Hematopoietic multipotent progenitor cell (in vitro differentiated cells): ENCODE measurements at places on chromosomes 5 and 9. TPM values are rescaled to one million over a fixed set of nuclear protein-coding genes. Genes with fewer than 3 reads are reported as not detected.

PCDHB14 gene
- under 0.01 TPM for total RNA-seq

GRCh38 chr9:87278971-87279733 lies 218.5 kb upstream of the DAPK1 start:
- DNase-seq, result no peak

- no peak for DNase-seq
Measured at GRCh38 chr9:92158097-92158601, 42.9 kb upstream of the SPTLC1 start.

P4HA2 gene
- 0.54 TPM for total RNA-seq

DNA sequence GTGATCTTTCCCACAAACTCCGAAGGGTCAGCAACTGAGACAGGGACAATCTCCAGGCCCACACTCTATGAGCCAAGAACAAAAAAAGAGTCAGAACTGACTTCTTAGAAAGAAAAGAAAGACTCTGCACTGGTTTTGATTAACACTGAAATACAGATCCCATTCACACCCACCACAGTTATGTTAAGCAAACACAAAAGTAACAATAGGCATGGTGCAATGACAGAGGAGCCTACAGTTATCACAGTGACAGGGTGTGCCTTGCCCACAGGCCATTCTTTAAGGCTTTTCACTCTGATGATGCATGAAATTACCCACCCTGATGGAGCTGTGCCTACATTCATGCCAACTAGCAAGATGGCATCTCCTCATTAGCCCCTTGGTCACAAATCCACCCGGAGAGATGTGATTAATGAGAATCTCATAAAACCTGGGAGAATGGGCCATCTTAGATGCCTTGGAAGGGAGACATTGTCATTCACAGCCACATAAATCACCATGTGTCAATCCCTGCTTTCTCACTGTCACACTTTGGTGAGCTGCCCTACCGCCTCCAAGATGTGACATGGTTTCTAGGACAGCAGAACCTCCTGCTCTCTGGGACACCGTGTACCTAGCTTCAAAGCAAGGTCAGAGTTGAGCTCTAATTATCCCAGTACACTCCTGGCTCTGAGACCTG lies 27.6 kb upstream of the FSTL4 start:
- DNase-seq, result no peak

C7 gene
- total RNA-seq, result not detected

C9orf72 gene
- 7.8 TPM for total RNA-seq

C9orf43 gene
- 2.7 TPM for total RNA-seq

DNA sequence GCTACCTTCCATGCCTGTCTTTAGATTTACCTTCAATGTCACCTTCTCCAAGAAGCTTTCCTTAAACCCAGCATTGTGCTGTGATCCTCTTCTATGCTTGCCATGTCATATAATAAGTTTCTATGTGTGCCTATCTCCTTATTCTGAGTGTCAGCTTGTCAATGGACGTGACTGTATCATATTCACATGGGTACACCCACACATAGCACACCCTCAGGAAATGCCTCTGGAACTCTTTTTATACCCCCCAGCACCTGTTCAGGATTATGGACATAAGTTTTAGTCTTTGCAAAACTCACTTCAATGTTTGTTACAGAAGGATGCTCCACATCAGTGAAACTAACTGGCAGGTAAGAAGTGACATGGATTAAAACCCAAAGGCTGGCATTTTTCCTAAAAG lies 7.4 kb downstream of the GAS1 start:
- no peak for DNase-seq

DNA sequence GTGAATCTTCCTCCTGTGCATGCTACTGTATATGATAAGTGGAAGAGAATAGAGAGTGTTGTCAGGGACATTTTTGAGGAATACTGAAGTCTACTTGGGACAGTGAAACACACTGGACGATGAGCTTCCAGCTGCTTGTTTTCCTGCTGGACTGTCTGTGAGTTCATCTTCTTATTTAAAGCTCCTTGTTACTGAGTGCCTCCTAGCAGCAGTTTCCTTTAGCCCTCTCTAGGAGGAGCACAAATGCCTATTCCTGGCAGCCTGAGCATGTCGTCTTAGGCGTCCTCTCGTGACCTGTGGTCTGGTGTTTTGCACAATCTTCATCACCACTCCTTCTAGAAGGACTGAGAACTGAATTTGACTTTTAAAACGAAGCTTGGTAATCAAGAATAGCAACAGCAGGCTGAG lies 43.8 kb downstream of the ANKRD33B start:
- DNase-seq, result peak; percentile 84

- DNase-seq, result no peak
Measured at GRCh38 chr5:65068410-65068809, 299.7 kb downstream of the CWC27 start.

DNA sequence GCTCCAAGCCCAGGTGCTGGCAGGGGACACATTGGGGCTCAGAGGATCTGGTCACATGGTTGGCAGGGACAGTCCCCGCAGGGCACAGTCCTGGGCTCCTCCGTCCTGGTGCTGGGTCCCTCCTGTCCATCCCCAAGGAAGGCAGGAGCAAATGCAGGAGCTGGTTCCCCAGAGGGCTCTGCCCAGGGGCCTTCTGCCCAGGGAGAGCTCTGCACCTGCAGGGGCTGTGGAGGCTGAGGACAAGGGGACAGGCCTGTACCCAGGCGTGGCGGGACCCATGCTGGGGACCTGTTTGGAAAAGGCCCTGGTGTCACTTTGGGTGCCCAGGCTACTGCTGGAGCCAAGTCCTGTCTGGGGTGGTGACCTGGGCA lies 7.2 kb downstream of the SPATA31E1 start:
- DNase-seq, result no peak

GRCh38 chr5:111930449-111930848 lies 173.5 kb upstream of the NREP start:
- no peak for DNase-seq

FSTL4 gene
- total RNA-seq, result under 0.01 TPM
